ENCODE measurements at places on chromosomes 16 and 17.
A peak's percentile ranks its signal among the peaks of the same experiment; 100 is the strongest.

DNA sequence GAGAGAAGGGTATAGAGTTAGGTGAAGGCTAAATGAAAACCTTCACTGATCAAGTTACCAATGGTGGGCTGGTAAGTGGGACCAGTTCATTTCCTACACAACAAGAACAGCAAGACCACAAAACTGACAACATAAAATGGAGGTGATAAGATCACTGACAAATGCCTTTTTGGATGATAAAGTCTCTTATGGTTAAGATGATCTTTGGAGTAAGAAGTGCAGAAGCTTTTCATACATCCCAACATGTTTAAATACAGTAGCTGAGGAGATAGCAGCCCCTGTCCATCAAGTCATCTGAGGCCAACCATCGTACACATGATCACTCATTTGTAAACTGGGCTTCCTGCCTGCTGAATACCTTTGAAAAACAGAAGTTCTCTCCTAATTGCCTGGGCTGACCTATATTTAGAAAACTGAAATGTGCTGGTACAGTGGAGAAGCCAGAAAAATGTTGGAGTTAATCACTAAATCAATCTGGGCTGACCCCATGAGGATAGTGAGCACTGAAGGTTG is 259.0 kb upstream of the ZFHX3 start:
- DNase-seq, result no peak

DNA sequence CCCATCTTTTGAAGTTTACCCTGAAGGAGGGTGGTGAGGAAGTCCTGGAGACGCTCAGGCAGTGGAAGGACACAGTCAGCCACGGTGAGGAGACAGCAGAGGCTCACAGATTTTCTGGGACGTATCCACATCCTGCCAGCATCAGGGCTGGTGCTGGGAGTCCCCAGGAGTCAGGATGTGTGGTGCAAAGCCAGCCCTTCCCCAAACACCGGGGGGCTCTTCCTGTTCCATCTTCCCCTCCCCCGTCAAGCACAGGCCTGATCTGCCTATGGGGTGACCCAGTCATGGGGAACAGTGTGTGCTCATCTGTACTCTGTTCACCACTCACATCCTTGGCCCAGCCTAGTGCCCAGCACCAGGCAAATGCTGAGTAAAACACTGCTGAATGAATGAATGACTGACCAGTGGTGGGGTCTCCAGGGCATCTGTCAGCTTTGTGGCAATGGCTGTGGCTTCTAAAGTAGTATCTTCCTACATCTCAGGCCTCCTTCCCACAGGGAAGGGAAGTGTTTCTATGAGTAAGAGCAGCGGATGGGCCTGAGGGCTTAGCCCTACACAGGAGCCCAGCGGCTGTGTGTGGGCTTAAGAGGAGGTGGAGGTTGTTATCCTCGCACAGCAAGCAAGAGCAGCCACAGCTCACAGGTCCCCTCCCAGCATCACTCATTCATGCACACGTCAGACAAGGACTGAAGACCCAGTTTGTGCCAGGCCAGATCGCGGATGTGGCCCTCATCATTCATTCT is 23.3 kb downstream of the NOS2 start:
- no peak for DNase-seq

- DNase-seq, result no peak
These were observed 565 bp upstream of the XAF1 start for GRCh38 chr17:6755281-6755680.

GRCh38 chr16:745739-746138 is 4.9 kb upstream of the CIAO3 start:
- DNase-seq, result no peak

- DNase-seq, result no peak
These were observed 23.9 kb downstream of the PITPNM3 start for GRCh38 chr17:6532441-6532885.

- DNase-seq, result no peak
These were observed 22.5 kb upstream of the MAF start for GRCh38 chr16:79623062-79623461.

DNA sequence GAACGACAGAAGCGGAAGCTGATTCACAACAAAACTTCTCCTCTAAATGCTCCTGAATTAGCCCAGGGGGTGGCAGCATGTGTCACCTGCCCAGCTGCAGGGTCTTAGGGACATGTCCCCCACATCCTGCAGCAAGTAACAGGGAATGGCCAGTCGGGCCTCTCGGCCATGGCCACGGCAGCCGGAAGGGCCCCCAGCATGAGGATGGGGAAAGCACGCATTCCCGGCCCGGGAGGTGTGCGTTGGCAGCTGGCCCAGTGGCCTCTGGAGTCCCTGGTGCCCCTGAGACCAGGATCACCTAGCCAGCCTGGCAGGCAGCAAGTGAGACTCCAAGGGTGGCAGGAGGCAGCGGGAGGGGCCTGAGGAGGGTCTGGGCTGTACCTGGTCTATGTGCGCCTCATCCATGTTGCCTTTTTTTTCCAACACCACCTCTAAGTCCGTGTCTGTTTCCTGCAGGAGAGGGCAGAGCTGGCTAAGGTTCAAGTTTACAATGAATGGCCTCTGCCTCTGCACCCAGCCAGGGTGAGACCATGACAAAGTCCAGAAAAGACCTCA is 7.0 kb downstream of the KNOP1 start:
- DNase-seq, result no peak

GRCh38 chr17:47423406-47424295 is 99.9 kb downstream of the EFCAB13 start:
- peak; percentile 12 for DNase-seq

- DNase-seq, result no peak
These were observed 28.6 kb downstream of the COG7 start for GRCh38 chr16:23424292-23424958.

DNA sequence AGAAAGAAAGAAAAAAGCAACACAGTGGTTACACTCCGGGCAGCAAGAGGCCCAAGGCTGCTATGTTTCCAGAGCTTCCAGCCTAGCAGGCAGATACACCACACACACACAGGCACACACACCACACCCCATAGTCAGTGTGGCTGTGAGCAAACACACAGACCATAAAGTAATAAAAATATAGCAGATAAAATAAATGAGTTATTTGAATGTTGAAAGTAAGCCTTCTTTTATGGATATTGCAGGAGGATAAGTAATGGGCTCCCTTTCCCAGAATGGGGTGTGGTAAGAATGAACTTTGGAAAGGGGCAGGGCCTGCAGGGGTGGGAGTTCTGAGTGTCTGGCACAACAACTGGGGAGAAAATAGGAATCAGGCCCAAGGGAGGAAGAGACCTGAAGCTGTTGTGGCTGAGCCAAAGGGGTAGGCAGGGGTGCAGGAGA is 4.8 kb upstream of the CDK5RAP3 start:
- no peak for DNase-seq

DNA sequence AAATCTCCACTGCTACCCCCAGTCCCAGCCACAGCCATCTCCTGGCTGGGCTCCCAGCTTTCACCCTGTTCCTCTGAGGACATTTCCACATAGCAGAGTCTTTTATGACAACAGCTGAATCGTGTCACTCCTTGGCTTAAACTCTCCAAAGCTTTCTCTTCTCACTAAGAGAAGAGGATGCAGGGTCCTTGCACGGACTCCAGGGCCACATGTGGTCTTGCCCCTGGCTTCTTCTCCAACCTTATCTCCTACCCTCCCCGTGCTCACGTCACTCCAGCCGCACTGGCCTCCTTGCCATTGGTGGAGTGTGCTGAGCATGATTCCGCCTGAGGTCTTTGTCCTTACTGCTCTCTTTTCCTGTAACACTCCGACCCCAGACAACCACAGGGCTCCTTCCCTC is 39.9 kb upstream of the CCDC182 start:
- DNase-seq, result no peak

DNA sequence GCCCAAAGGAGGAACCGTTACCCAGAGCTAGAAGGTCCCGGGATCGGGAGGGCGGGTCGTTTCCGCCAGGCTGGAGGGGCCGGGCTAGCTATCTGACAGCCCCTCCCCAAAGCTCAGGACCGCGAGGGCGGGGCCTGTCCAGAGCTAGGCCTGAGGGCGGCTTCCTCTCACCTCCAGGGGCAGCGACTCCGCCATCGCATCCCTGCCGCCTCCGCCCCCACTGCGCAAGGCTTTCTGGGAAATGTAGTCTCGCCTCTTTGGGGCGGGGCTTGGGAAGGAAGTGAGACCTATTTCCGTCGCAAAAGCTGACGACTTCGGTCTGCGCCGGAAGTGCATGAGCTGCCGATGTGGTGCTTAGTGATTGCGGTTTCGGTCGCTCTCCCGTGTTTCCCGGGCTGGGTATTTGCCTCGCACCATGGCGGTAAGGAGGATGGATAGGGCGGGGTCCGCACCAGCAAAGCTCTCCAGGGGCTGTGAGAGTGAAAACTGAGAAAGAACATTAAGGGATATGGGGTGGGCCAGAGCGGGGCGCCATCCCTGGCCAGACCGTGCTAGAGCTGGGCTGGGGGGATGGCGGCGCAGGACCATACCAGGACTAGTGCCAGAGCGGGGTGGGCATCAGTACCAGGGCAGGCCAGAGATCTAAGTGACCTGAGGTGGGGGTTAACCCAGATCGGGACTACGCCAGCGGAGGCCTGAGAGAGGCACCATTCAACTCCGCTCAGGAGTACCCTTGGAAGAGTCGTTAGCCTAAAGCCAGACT is at the start of gene TMEM208:
TMEM208 (plus strand) TSS at position 327 of the 763 bp plus-strand sequence; CDS start at position 416, 89 bp downstream.
- DNase-seq, result peak; percentile 94

DNA sequence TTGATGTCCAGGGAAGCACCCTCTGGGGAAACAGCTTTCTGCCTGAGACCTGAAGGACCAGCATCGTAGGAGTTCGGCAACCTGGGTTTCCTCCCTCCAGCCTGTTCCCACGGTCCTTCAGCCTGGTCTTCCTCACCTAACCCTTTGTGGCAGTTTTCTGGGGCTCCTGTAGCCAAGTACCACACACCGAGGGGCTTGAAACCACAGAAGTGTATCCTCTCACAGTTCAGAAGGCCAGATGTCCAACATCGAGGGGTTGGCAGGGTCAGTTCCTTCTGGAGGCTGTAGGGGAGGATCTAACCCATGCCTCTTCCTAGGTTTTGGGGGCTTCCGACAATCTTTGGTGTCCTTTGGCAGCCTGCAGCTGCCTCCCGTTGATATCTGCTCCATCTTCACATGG is 381.0 kb upstream of the TNRC6C start:
- DNase-seq, result no peak

All from renal cortex interstitium (tissue), 15 donors.